Activated T-helper 1 cell treated with anti-CD3 and anti-CD28 coated beads, Interleukin-12 subunit alpha, Interleukin-12 subunit beta, Interleukin-2, Interleukin-4 antibody, amounts not matched to agents 30 ng/mL and 10 ng/mL and 1 ng/mL, durations not matched to agents 14 hours and 24 hours and 36 hours (primary cell): ENCODE measurements at places on chromosomes 16 and 17. TPM values are rescaled to one million over a fixed set of nuclear protein-coding genes. Genes with fewer than 3 reads are reported as not detected.

The OR4D1 gene
- 0.10 and 0.26 TPM in 2 replicates for total RNA-seq

The KCNJ16 gene
- not detected in 2 replicates for total RNA-seq

The GAS7 gene
- total RNA-seq = 0.16 and 0.17 TPM in 2 replicates

The METTL9 gene
- 58.8 and 64.9 TPM in 2 replicates for total RNA-seq

The HSD17B2 gene
- not detected in 2 replicates for total RNA-seq

- DNase-seq = no peak
These were observed 21.0 kb downstream of the TSPOAP1 start for GRCh38 chr17:58307468-58308172.

DNA sequence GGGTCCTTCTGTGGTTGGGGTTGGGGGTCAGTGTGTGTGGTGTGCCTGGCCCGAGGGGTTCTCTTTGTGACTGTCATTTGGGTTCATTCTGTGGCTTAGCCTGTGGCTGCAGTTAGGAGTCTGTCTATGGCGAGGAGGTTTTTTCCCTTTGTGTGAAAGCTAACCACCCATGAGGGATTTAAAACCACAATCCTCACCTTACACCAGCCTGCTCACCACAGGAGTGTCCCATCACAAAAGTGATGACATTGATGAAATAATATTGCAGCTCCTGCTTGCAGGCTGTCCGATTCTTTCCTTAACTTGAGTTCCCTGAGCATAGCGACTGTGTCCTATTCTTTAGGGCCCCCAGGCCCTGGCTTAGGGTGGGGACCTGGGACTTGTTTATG is 113.6 kb downstream of the RAP1GAP2 start:
- DNase-seq = no peak

GRCh38 chr17:73045724-73046123 is 46.8 kb downstream of the SLC39A11 start:
- DNase-seq = no peak

- DNase-seq = no peak
These were observed 13.3 kb downstream of the HERPUD1 start for GRCh38 chr16:56944954-56945839.

GRCh38 chr16:4403133-4403949 is 13.1 kb downstream of the CORO7 start:
- no peak for DNase-seq

GRCh38 chr16:28876973-28877654 is 1.2 kb upstream of the ATP2A1 start:
- no peak for DNase-seq

- peak; percentile 55 for DNase-seq
These were observed 6.9 kb upstream of the ELAC2 start for GRCh38 chr17:13024526-13025257.

GRCh38 chr17:7557775-7558543 is 591 bp upstream of the TNFSF13 start:
- DNase-seq = no peak

DNA sequence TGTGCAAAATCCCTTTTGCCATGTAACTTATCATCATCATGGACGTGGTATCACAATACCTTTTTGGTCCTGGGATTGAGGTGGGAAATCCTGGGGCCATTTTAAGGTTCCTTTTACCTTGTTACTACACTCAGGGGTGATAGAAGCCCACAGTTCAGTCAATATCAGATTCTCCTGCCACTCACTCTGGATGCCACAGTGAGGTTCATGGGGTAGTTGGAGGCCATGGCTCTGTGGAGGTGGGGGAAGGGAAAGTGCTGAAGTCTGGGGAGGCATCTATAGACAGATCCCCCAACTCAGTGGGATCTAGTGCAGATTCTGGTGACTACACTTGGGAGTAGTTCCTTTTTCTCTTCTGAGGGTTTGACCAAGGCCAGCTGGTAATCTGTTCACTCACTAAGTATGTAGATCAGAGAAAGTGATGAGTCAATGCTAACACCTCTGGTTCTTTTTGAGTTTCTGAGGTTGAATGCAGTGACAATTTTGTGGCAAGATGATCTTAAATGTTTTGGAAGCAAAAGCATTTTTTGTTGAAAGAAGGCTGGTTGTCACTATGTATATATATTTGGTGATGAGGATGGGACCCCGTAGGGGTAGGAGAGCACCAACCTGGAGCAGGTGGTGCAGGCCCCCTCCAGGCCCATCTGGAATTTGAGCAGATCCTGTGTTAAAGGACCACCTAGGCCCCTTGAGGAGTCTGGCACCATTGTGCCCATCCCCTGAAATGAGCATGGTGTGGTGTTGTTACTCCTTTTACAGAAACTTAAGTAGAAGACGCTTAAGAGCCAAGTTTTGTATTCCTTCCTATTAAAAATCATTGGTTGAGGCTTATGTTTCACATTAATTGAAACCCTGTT is 18.8 kb upstream of the IRF8 start:
- no peak for DNase-seq
